Skin of body (tissue), 3 donors: ENCODE measurements at places on chromosomes 5 and 9.
A peak's percentile ranks its signal among the peaks of the same experiment; 100 is the strongest.

DNA sequence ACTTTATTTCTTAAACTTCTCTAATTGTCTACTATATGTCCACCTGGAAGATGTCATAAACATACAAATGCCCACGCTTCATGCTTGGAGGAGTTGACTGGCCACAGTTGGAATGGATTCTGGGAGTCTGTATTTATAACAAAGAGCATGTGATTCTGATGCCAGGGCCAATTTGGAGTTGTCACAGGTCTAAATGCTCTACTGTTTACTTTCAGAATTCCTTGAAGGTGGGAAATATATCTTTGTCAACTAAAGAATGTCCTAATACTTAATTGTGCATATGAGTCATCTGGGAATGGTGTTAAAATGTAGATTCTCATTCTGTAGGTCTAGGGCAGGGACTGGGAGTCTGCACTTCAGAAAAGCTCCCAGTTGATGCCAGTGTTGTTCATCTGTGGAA lies 196.1 kb downstream of the ANXA1 start:
- no peak for DNase-seq

DNA sequence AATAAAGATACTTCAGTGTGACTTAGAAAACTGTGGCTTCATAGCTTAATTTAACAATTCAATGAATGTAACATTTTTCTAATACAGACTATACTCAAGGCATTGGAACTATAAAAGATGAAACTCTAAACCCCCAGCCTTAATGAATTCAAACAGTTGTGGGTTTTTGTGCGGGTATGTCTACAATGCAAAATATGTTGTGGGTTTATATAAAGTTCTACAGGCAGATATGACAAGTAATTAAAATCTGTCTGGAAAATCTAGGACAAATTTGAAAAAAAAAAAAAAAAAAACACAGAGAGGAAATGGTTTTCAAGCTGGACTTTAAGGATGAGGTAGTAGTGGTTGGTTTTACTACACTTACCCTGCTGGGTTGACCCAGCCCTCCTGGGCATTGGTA lies 467.5 kb upstream of the TLE4 start:
- DNase-seq = no peak

- no peak for DNase-seq
These were observed 19.2 kb downstream of the GADD45G start for GRCh38 chr9:89623925-89624420.

GRCh38 chr9:13941714-13942113 lies 372.2 kb downstream of the NFIB start:
- peak; percentile 70 for DNase-seq

DNA sequence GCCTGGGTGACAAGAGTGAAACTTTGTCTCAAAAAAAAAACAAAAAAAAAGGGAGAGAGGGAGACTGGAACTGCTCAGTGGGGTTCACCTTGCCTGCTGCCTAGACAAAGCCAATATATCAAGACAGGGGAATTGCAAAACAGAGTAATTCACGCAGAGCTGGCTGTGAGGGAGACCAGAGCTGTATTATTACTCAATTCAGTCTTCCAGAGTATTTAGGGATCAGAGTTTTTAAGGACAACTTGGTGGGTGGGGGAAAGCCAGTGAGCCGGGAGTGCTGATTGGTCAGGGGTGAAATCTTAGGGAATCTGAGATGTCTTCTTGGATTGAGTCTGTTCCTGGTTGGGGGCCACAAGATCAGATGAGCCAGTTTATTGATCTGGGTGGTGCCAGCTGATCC lies 25.6 kb upstream of the SPIN1 start:
- no peak for DNase-seq

- DNase-seq = no peak
These were observed 170.5 kb downstream of the ARHGEF28 start for GRCh38 chr5:73796164-73797131.

GRCh38 chr9:135279834-135280393 lies 192.4 kb downstream of the OLFM1 start:
- DNase-seq = no peak

- no peak for DNase-seq
These were observed 558.5 kb downstream of the DMRTA1 start for GRCh38 chr9:23005156-23005555.

DNA sequence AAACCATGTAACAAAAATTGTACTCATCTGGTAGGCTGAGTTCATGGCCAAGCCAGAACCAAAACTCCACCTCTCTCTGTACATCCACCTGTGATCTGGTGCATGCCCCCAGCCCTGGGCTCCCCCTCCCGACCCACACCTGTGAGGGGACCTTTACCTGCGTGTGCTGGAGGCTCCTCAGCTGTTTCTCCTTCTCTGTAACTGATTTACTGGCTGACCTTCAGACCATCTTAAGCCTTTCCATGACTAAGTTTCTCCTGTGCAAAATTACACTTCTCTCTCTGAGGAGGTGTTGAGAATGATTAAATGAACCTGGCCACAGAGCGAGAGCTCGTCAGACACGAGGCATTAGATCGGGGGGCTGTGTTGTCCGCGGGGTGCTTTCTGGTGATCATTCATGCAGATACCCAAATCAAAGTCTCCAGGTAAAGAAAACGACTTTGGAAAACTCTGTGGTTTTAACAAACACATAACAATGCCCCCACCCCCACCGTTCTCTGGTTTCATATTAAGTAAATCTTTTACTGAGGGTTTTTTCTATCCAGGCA lies 136.4 kb downstream of the SEMA5A start:
- DNase-seq = no peak

DNA sequence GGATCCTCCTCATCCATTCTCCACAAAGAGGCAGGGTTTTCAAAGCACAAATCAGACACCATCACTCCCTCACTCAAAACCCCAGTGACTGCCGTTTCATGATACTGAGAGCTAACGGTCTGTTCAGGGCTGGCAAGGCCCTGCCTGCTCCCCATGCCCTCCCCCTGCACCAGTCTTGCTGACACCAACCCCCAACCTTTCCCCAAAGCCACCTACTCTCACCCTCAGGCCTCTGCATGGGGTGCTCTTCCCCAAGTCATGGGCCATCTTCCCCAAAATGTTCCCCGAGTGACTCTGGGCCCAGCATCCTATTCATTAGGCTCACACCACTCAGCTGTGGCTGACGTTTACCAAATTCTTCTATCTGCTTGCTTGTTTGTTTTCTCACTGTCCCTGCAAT lies 21.7 kb upstream of the OLFM1 start:
- DNase-seq = no peak

DNA sequence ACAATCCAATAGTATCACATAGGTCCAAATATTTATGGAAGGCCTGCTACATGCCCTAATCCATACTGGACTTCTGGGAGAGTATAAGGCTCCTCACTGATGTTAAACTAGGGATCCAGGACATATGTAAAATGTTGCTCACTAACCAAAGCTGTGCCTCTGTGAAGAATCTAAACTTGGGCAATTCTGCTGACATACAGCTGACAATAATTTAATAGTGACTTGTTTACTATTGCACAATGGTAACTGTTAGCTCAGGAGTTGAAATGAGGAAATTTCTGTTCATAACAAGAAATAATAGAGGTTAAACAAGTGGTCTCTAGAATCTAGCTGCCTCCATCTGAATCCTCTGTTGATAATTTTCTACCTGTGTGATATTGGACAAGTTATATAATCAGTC lies 14.9 kb upstream of the CTXN3 start:
- no peak for DNase-seq

- DNase-seq = no peak
These were observed 464.6 kb upstream of the ACTBL2 start for GRCh38 chr5:57947181-57947580.

DNA sequence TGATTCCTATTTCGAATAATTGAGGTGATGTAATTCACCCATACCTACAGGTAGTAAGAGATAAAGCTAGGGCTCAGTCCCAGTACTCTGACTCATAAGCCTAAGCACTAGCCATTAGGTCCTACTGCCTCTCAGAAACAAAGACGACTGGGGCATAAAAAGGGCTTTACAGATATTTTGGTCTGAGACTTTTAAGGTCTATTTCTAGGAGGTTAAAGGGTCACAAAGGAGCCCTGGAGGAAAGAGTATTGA lies 69.8 kb downstream of the SGCD start:
- no peak for DNase-seq

GRCh38 chr9:133741716-133742115 lies 3.6 kb upstream of the SARDH start:
- no peak for DNase-seq
